Colonic mucosa (tissue), 4 donors: ENCODE measurements at places on chromosomes 1 and 21. TPM values are rescaled to one million over a fixed set of nuclear protein-coding genes. Genes with fewer than 3 reads are reported as not detected.

Gene KRTAP24-1
- not detected for total RNA-seq

Gene S100A13
- total RNA-seq, result 45.2 TPM

Gene NMNAT2
- total RNA-seq, result 0.27 TPM

Gene SEC16B
- 2.8 TPM for total RNA-seq

Gene ARHGEF16
- total RNA-seq, result 90.2 TPM

Gene IPP
- 17.7 TPM for total RNA-seq

Gene NKAIN1
- total RNA-seq, result 0.20 TPM

Gene CBR1
- 81.6 TPM for total RNA-seq

Gene NRAS
- 40.6 TPM for total RNA-seq

Gene EPHA2
- total RNA-seq, result 40.8 TPM

Gene HTR6
- not detected for total RNA-seq

Gene C4BPA
- 1.9 TPM for total RNA-seq

DNA sequence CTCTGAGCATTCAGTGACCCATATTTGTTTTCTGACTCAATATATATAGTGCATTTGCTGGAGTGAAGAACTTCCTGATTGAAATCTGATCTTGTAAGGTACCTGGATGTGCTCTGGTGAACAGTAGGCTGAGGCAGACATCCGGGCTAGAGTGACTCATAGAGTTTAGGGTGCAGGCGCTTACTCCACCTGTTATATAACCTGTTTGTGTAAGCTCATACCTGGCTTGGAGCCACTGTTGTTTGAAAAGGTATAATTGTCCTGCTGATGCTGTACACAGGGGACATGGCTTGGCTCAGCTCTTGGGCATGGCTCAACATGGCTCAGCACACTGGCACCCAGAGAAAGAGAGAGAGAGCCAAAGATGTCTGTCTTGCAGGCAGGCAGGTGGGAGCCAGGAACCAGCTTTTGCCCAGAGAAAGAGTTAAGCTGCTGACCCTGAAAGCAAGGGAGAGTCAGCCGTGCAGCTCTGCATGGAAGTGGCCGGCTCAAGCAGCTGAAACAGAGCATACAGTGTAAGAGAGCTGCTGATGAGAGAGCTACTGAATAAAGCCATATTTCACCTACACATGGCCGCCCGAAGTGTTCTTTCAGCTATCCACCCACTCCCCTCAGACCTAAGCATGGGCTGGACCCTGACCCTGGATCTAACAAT, 43.2 kb downstream of the GJA5 start:
- DNase-seq, result peak; percentile 90

GRCh38 chr21:38751379-38752050, 54.2 kb upstream of the ETS2 start:
- DNase-seq, result no peak

DNA sequence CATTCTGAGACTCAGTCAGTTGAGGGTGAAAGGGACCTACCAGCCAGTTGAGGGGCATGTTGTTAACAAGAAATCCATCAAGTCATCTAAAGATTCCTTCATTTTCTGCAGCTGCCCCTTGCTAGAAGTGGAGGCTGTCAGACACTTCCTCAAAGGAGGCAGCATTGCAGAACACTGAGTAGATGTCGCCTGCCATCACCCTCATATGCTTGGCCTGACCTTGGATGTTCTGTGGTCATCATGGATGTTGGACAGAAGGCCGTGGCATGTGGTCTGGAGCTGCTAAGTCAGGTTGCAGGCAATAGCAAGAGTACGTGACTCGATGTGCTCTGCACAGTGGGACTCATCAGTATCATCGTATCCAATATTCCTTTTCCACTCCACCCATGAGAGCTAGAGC, 70.6 kb downstream of the GATAD2B start:
- DNase-seq, result no peak

GRCh38 chr1:184255560-184255959, 131.3 kb upstream of the C1orf21 start:
- no peak for DNase-seq

DNA sequence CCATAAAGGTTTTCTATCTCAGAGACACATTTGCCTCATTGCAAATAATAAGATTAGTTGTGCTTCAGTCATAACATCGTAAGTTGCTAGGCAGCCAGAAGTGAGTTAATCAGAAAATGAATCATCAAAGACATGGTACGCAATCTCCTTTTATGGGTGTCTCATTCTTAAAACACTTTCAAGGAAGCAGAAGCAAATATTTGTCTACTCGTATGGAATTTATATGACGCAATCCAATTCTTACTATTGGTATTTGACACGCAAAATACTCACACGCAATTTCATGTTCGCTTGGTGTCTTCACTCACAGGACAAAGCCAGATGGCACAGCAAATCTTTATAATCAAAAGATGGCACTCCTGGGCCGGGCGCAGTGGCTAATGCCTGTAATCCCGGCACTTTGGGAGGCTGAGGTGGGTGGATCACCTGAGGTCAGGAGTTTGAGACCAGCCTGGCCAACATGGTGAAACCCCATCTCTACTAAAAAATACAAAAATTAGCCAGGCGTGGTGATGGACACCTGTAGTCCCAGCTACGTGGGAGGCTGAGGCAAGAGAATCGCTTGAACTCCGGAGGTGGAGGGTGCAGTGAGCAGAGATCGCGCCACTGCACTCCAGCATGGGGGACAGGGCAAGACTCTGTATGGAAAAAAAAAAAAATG, 56.4 kb downstream of the HLCS start:
- no peak for DNase-seq

DNA sequence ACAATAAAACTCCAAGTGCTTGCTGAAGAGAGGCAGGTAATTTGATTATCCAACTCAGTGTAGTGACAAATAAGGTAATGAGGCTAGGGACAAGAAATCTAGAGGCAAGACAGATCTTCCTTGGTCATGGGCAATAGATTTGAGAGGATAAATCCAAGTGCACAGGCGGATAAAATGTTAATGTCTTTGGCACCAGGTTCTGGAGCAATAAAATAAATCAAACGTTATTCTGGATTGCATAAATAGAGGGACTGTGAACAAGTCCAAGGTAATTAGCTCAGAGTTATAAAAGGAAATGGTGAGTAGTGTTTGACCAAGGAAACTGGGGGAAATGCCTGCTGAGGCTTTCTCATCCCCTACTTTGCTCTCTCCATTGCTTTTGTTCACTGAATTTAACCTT, 329.3 kb upstream of the PROX1 start:
- DNase-seq, result no peak

DNA sequence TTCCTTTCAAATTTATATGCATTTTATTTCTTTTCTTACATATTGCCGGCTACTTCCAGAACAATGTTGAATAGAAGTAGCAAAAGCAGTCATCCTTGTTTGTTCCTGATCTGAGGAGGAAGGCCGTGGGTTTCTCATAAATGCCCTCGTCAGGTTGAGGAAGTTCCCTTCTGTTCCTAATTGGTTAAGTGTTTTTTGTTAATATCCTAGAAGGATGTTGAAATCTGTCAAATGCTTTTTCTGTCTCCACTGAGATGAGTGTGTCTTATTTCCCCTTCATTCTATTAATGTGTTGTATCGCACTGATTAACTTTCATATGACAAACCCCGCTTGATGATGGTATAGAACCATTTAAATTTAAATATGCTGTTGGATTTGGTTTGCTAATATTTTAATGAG, 15.4 kb downstream of the TTLL10 start:
- no peak for DNase-seq

- DNase-seq, result no peak
These were observed 9.9 kb upstream of the CD58 start for GRCh38 chr1:116580446-116581322.

DNA sequence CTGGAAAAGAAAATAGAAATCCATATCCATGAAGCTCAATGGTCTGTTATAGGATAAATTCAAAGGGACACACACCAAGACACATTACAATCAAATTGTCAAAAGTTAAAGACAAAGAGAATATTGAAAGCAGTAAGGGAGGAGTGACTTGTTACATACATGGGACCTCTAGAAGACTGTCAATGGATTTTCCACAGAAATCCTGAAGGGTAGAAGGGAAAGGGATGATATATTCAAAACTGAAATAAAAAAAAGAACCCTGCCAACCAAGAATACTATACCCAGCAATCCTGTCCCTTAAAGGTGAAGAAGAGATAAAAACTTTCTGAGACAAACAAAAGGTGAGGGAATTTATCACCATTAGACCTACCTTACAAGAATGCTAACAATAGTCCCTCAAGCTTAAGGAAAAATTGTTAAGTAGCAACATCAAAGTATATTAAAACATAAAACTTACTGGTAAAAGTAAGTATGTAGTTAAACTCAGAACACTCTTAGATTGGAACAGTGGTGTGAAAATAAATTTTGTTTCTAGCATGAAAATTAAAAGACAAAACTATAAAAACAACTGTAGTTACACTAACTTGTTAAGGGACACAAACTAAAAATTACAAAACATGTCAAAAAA, 103.2 kb upstream of the APP start:
- no peak for DNase-seq

DNA sequence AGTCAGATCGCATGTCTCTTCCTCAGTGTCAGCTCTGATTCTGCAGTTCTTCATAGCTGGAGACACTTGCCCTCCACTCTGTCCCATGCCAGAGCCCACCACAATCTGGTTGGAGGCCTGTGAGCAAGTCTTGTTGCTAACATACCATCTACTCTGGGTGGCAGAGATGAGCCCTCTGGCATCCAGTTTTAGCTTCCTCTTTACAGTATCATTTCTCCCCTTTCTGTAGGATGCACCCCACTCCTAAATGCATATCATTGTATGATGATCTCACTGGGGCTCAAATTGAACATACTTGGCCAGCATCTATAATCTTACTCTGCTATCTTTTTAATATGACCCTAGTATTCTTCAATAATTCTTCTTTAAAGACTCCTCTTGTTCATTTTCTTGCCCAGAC, 16.9 kb downstream of the PCNX2 start:
- no peak for DNase-seq

DNA sequence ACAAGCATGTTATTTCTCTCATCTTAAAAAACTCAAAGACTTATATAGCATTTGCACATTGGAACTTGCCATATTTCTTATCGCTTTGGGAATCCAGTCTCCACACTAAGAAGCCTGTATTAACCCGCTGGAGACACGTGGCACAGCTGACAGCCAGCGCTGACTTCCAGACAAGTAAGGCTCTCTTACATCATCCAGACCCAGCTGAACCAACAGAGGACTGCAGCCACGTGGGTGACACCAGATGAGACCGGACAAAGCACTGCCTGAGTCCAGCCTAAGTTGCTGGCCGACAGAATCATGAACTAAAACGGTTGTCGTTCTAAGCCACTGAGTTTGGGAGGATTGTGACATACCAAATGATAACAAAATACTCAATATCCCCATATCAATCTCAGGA, 6.3 kb upstream of the CD247 start:
- no peak for DNase-seq

DNA sequence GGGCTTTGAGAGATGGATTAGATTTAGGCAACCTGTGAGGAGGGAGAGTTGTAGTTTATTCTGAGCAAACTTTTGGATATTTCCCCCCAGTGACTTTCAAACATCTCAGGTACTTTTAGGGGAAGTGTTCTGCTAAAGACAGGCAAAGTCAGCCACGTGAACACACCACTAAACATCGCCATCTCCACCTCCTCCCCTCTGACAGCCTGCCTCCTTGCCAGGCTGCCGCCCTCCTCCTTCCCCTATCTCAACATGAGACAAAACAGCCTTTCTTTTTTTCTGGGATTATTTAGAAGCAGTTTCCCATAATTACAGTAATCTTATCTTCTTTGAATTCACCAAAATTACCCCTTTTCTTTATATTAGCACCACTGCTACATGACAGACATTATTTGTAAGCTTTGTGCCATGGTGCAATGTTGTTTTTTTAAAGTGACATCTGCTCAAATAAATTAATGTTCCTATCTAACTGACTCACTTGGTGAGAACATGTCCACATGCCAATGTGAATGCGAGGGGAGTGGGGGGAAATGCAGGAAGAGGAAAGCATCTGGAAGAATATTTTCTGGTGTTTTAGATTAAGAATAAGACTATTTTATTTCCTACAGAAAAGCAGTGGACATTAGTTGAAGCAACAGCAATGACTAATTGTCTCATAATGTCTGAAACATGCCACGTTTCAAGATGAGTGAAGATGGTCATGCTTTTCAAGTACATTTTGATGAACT, 147.8 kb upstream of the ATP1B1 start:
- no peak for DNase-seq

DNA sequence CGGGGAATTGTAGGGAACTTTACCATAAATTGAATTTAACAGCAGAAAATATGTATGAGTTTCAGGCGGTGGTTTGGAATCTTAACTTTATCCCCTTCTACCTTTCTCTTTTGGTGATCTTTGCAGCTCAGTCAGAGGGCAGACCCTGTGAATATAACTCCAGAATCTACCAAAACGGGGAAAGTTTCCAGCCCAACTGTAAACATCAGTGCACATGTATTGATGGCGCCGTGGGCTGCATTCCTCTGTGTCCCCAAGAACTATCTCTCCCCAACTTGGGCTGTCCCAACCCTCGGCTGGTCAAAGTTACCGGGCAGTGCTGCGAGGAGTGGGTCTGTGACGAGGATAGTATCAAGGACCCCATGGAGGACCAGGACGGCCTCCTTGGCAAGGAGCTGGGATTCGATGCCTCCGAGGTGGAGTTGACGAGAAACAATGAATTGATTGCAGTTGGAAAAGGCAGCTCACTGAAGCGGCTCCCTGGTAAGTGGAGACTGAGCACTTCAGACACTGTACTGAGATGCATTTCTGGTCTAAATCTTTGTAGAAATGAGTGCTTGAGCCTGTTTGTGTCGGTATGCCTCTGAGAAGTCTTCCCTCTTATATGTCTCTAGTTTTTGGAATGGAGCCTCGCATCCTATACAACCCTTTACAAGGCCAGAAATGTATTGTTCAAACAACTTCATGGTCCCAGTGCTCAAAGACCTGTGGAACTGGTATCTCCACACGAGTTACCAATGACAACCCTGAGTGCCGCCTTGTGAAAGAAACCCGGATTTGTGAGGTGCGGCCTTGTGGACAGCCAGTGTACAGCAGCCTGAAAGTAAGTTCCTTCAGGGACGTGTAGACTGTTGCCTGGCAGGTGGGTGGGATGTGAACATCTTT, 1.5 kb downstream of the CCN1 start:
- peak; percentile 32 for DNase-seq

GRCh38 chr1:68644504-68644903, 147.6 kb upstream of the DEPDC1 start:
- DNase-seq, result no peak

- no peak for DNase-seq
These were observed 27.3 kb downstream of the KIAA2013 start for GRCh38 chr1:11898831-11899467.

GRCh38 chr1:169879034-169879840, 14.5 kb downstream of the SCYL3 start:
- no peak for DNase-seq

- DNase-seq, result no peak
These were observed 424.4 kb upstream of the RUNX1 start for GRCh38 chr21:35473496-35473895.

GRCh38 chr1:14716474-14716873, 118.0 kb downstream of the KAZN start:
- no peak for DNase-seq

GRCh38 chr1:169729991-169730390, 3.9 kb downstream of the SELE start:
- DNase-seq, result no peak

DNA sequence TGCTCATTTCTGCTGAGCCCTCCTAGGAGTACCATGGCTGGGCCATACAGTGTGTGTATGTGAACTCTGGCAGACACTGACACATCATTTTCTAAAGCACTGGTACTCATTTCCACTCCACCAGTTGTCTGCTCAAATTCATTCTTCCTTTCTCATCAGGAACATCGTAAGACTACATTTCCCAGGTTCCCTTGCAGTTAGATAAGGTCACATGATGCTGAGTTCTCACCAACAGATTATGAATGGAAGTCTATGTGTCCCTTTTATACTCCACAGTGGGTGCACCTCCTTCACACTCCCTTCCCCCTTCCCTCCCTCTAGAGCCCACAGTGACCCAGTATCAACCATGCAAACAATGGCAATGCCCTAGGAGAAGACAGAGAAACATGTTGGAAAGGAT, 38.3 kb upstream of the PAX7 start:
- DNase-seq, result no peak
